Mammary microvascular endothelial cell (primary cell): ENCODE measurements at places on chromosomes 5 and 9. TPM values are rescaled to one million over a fixed set of nuclear protein-coding genes. Genes with fewer than 3 reads are reported as not detected.

GABRA1 gene
- not detected in 2 replicates for total RNA-seq

POU4F3 gene
- not detected in 2 replicates for total RNA-seq

TMEM215 gene
- not detected in 2 replicates for total RNA-seq

ORM2 gene
- total RNA-seq = not detected in 2 replicates

ANKRD31 gene
- not detected in 2 replicates for total RNA-seq

LCP2 gene
- total RNA-seq = 8.8 and 9.4 TPM in 2 replicates

C5orf58 gene
- not detected in 2 replicates for total RNA-seq

PAX5 gene
- not detected in 2 replicates for total RNA-seq

KIF24 gene
- total RNA-seq = 2.8 and 3.1 TPM in 2 replicates

LMNB1 gene
- 79.2 and 87.1 TPM in 2 replicates for total RNA-seq

DBH gene
- total RNA-seq = not detected in 2 replicates

AQP3 gene
- 1.3 and 1.6 TPM in 2 replicates for total RNA-seq

RFESD gene
- total RNA-seq = 0.69 and 3.1 TPM in 2 replicates

IFNE gene
- total RNA-seq = not detected in 2 replicates

C9orf72 gene
- total RNA-seq = 6.5 and 8.5 TPM in 2 replicates

PCDHGB6 gene
- total RNA-seq = 0.73 and 1.2 TPM in 2 replicates

C5orf24 gene
- total RNA-seq = 33.4 and 35.9 TPM in 2 replicates

SLC12A7 gene
- 19.8 and 27.1 TPM in 2 replicates for total RNA-seq

MTRR gene
- total RNA-seq = 22.1 and 26.2 TPM in 2 replicates

HRCT1 gene
- 0.69 and 2.0 TPM in 2 replicates for total RNA-seq
